ENCODE measurements at places on chromosomes 5 and 9.
A peak's percentile ranks its signal among the peaks of the same experiment; 100 is the strongest.

- no peak for DNase-seq
These were observed 139.6 kb downstream of the GABRB2 start for GRCh38 chr5:161406880-161407279.

DNA sequence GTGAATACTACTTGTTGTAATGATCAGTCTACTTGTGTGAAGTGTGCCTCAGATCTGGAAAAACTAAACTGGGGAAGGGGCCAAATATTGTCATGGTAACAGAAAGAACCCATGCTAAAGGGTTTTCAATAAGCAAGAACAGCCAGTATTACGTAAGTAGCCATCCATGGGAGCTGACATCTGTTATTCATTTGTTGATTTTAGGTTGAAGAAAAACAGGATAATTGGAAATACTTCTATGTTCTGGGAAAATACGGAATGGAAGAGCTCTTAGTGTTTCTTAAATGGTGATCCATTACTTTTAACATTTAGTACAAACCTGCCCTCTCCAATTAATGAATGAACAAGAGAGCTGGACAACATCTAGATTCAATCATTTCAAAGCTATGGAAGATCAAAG, 485.8 kb downstream of the NTRK2 start:
- DNase-seq: no peak

DNA sequence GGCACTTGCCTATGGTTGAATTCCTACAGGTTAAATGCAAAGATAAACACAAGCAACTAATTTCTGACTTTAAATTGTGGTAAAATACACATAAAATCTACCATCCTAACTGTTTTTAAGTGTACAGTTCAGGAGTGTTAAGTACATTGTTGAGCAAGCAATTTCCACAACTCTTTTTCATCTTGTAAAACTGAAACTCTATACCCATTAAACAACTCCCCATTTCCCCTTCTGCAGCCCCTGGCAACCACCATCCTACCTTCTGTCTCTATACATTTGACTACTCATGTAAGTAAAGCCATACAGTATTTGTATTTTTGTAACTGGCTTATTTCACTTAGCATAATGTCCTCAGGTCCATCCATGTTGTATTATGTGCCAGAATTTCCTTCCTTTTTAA, 38.5 kb upstream of the STX17 start:
- no peak for DNase-seq

- peak; percentile 33 for DNase-seq
These were observed at the start of gene PCDHB2 for GRCh38 chr5:141094481-141095262. TSS of gene PCDHB2 (plus strand) at chr5:141094615. CDS start at chr5:141094791, 176 bp downstream.

- DNase-seq: no peak
These were observed 27.0 kb upstream of the TMOD1 start for GRCh38 chr9:97474372-97474925.

DNA sequence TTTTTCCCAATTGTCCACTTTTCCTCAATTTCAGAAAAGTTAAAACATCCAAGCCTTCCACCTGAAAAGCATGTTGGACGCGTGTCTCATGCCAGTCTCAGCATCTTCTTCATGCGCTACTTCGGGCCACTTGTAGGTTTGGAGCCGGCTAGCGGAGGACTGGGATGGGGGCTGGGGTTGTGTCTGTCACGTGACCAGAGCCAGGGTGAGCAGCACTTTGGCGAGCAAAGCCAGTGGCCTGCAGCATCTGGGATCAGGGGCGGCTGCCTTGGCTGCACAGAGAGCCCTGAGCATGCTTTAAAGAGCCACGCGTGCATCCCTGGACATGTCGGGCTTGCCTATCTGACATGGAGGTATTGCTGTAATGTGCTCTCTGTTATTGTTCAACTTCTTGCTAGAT, 41.2 kb downstream of the SLC6A3 start:
- no peak for DNase-seq

GRCh38 chr5:157182143-157182757, 1.6 kb downstream of the ITK start:
- no peak for DNase-seq

DNA sequence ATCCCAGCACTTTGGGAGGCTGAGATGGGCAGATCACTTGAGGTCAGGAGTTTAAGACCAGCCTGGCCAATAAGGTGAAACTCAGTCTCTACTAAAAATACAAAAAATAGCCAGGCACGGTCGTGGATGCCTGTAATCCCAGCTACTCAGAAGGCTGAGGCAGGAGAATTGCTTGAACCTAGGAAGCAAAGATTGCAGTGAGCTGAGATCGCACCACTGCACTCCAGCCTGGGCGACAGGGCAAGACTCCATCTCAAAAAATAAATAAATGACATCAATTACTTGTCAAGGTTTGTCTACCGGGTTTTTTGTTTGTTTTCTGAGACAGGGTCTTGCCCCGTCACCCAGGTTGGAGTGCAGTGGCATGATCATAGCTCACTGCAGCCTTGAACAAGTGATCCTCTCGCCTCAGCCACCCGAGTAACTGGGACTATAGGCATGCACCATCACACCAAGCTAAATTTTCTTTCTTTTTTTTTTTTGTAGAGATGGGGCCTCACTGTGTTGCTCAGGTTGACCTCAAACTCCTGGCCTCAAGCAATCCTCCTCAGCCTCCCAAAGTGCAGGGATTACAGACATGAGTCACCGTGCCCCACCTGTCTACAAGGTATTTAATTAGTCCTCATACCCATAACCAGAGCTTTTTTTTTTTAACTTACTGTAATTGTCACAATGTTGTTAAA, 64.9 kb downstream of the SUSD1 start:
- no peak for DNase-seq

- no peak for DNase-seq
These were observed 12.6 kb upstream of the KIF27 start for GRCh38 chr9:83933790-83934189.

- DNase-seq: no peak
These were observed 18.5 kb upstream of the EXOC3 start for GRCh38 chr5:424301-425110.

- DNase-seq: peak; percentile 67
These were observed 1.3 kb downstream of the SH3RF2 start for GRCh38 chr5:145937432-145938250.

- DNase-seq: no peak
These were observed 334.9 kb downstream of the BNC2 start for GRCh38 chr9:16535555-16535954.

DNA sequence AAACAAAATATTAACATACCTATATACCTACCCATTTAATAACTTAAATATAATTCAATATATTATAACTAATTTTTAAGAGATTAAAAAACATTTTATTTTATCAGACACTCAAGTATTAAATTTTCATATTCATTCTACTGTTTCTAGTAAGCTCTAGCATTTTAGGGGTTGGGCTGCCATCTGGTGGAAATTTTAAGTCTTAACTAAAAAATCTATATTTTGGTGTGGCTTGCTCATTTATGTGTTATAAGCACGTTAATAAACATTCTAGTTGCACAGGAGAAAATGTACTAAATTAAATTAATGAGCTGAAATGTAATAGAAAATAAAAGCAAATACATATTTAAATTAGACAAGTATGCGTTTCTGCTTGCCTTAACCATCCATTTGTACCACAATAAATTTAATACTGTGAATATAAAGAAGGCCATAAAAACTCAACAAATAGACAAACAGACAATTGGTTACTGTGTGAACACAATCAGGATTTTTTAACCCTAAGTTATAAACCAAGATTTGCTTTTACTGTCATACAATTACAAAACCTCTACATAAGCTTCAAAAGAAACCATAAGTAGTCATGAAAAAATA, 1728.3 kb upstream of the CDH9 start:
- peak; percentile 19 for DNase-seq

- no peak for DNase-seq
These were observed 35.2 kb downstream of the ARHGAP26 start for GRCh38 chr5:142805339-142805738.

- DNase-seq: no peak
These were observed 220.0 kb downstream of the SLC12A2 start for GRCh38 chr5:128303593-128303992.

GRCh38 chr5:159864885-159865691, 51.2 kb upstream of the ADRA1B start:
- no peak for DNase-seq

GRCh38 chr9:118023644-118024043, 319.4 kb downstream of the TLR4 start:
- no peak for DNase-seq

DNA sequence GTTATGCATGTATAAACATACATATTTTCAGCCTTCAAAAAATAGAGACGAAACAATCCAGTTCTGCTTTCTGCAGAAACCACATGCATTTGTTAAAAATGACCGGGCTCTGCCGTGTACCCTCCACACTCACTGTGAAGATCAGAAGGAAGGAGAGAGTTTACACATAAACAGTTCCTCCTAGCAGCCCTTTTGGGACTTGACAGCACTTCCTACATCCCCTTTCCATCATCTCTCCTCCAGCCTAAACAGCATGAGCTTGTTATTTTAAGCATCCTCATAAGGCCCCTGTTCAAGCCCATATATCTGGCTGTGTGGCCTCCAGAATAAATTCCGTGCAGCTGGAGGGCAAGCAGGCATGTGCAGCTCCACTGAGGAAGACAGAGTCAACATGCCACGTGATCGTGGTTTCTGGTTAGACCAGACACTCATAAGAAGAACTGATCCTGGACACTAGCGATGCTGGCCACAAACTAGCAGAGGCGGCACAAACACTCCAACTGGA, 42.2 kb downstream of the NIPAL4 start:
- DNase-seq: peak; percentile 11

DNA sequence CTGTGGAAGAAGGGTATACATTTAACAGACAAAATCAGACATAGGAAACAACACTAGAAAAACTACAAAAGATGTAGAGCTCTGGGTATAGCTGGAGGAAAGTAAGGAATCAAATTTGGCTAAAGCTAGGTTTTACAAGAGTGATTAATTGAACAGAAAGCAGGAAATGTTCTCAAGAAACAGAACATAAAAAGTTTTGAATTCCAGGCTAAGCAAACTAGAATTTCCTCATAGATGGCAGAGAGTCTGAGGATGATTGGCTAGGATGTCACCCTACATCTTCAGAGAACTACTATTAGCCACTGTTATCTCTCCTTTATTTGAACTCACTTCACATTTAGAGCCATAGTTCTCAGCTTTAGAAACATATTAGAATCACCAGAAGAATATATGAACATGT, 502.1 kb upstream of the PAPPA start:
- no peak for DNase-seq

- no peak for DNase-seq
These were observed 168.0 kb upstream of the SPRY4 start for GRCh38 chr5:142492781-142493281.

DNA sequence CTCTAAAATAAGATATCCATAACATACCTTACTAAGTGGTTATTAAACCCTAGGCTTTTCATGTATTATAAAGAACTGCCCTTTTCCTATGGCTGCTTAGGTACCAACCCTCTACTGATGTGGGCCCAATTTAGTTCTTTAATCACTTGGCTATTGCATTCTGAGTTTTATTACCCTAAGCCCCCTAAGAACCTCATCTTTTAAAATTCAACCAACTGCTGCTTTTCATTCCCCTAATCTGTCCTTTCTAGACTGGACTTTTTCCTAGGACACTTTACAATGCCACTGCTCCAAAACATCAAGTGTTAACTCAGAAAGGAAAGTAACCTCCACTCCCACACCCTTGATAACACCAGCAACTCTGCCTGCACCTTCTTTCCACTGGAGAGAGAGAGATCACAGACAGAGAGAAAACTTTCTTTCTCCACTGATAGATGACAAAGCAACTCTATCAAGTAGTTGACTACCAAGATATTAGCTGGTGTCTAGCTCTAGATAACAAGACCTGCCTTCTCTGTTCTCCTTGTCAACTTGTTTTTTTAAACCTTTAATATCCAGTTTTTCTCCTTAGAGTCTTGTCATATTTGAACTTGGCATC, 27.3 kb downstream of the ELL2 start:
- no peak for DNase-seq

DNA sequence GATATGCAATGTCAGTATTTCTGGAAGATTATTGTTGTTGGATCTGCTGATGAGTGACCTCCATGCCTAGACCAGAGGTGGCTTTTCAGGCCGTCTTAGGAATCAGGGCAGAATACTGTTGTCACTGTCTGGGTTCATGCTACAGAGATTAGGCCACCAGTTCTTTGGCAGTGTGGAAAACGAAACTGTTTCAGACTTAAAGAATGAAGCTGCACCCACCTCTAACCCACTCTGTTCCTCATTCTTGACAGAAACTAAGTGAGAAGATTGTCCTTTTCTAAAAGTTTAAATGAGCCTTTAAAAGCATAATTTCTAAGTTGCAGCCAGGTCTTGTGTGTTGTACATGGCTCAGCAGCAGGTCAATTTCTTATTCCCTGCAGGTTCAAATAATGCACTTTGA, 444.3 kb downstream of the ENC1 start:
- DNase-seq: no peak

GRCh38 chr5:124981901-124982300, 235.5 kb upstream of the ZNF608 start:
- DNase-seq: no peak

- DNase-seq: no peak
These were observed 78.4 kb downstream of the SREK1 start for GRCh38 chr5:66222455-66222854.

GRCh38 chr9:5626727-5627634, 1.9 kb upstream of the RIC1 start:
- DNase-seq: peak; percentile 54

GRCh38 chr5:80960531-80961375, 590 bp downstream of the RASGRF2 start:
- peak; percentile 43 for DNase-seq

DNA sequence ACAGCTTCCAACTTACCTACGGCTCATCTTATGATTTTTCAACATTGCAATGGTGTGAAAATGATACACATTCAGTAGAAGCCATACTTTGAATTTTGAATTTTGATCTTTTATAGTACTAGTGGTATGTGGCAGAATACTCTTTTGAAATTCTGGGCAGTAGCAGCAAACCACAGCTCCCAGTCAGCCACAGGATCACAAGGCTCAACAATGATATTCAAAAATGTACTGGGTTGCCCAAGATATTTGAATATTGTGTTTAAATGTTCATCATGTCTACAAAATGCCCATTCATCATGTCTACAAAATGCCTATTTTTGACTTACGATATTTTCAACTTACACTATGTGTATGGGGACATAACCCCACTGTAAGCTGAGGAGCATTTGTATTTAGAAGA, 81.3 kb upstream of the PRR16 start:
- no peak for DNase-seq

GRCh38 chr5:149995385-149996204, 4.9 kb downstream of the TIGD6 start:
- peak; percentile 71 for DNase-seq

- no peak for DNase-seq
These were observed 2.6 kb downstream of the EXOC3 start for GRCh38 chr5:445591-445990.

DNA sequence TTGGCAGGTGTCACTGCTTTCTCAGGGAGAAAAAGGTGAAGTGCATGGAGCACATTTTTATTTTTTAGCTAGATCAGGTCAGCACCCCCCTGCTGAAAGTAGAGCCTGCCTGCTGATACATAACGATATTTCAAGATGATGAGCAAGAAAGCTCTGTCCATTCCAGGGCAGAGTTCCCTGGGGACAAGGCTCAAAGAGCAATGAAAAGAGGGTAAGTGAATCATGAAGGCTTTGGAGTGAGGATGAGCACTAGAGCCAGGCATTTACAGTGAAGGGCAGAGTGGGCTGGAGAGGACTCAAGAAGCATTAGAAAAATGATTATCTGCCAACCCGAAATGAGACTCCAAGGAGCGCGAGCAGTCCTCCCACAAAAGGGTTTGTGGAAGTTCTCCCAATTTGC, 345.7 kb downstream of the TLE4 start:
- no peak for DNase-seq

GRCh38 chr9:127983847-127984289, 3.1 kb upstream of the EEIG1 start:
- DNase-seq: no peak

- no peak for DNase-seq
These were observed 404.6 kb downstream of the CSNK1G3 start for GRCh38 chr5:123916345-123917121.
